ENCODE measurements at places on chromosomes 6 and 20. TPM values are rescaled to one million over a fixed set of nuclear protein-coding genes. Genes with fewer than 3 reads are reported as not detected.

PCNA gene
- 35.5 TPM for total RNA-seq

CST2 gene
- not detected for total RNA-seq

DNA sequence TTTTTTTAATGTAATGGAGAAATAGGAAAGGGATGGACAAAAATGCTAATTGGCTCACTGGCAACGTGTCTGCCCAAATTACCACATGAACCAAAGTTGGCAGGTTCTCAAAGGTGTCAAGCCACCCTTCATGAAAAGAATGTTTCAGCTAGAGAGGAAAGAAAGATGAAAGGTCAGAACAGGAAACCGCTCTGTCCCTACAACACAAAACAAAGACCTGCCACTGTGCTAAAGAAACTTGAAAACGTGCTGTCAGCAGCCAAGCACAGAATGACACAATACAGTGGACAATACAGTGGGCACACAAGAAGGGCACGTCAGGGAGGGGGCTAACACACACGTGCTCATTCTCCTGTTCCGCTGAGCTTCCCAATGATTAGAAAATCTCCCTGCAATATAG, 4.9 kb downstream of the PREP start:
- DNase-seq: no peak

SLC2A4RG gene
- total RNA-seq: 49.4 TPM

GRCh38 chr6:146297815-146298214, 245.8 kb upstream of the RAB32 start:
- no peak for DNase-seq
